Stimulated activated CD8-positive, alpha-beta memory T cell treated with anti-CD3 and anti-CD28 coated beads, Interleukin-4, amount 100 ng/mL, for 48 hours (primary cell): ENCODE measurements at places on chromosomes 3 and 15.

GRCh38 chr3:47000922-47001730 is 21.7 kb downstream of the NBEAL2 start:
- no peak for DNase-seq

DNA sequence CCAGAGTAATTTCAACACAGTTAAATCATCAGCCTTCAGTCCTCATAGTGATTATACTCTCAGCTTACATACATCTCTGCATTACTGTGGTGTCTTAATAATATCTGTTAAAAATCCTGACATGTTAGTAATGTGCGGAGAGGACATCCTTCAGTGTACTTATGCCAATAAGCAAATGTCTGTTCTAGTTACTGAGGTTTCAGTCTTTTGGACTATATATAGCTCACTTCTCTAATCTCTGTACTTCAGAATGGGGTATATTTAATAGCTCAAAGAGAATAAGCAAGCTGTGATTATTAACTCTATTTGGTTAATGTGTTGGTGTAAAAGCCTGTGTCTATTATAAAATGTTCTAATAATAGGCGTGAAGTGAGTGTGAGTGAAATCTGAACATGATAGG is 28.9 kb upstream of the OSTN start:
- DNase-seq: no peak

DNA sequence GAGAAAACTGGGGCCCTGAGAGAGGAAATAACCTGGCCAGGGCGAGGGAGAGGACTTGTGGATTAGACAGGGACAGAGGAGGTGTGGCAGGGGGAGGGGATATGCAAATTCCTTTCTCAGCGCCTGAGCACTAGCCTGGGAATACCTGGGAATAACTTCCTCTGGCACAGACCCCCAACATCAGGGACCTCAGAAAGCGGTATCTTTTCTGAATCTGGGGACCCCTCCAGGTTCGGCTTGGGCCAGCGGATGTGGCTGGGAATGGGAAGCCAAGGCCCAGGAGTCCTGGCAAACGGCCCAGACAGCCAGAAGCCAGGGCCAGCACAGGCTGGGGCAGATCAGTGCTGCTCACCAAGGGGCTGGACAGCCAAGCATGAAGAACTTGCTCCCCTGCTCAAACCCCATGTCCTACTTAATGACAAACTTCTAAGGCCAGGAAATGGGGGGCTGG is 9.2 kb upstream of the ACSBG1 start:
- no peak for DNase-seq

- DNase-seq: peak; percentile 34
These were observed 1.2 kb downstream of the PHC3 start for GRCh38 chr3:170180079-170180907.

DNA sequence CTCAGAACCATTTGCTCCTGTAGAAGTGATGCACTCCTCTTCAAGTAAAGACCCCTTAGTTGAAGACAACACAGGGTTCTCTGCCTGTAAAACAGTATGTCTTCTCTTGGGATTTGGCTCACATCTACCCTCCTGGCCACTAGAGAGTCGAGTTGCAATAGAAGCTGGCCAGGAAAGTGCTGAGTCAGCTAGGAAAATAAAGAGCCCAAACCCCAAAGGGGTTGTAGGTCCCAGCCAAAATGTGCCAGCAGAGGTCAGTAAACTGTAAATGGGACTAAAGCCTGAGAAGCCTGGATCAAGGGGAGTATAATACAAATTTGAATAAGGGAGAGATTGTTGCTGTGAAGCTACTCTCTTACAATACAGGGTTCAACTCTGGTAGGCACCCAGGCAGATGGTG is 37.2 kb upstream of the THBS1 start:
- DNase-seq: no peak

- peak; percentile 77 for DNase-seq
These were observed at the start of gene C15orf62 for GRCh38 chr15:40769274-40770146. C15orf62 (plus strand) TSS chr15:40769980; CDS start chr15:40770496, 516 bp downstream.

DNA sequence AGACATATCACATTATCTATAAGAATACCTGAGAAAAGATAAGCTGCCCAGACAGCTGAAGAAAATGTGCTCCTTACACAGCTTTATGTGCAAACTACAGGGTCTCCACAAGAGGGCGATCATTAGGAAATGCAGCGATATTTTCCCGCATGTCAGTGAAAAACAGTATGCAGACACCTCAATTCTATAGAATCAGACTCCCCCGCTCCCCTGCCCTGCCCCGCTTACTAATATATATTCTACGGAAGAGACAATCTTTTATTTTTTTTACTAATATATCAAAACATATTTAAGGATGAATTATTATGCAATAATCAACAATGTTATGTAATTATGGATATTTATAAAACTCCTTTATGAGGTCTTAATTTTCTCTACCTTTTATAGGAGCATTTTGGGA is 681.3 kb downstream of the ROBO1 start:
- peak; percentile 25 for DNase-seq

- no peak for DNase-seq
These were observed 77.6 kb downstream of the TOP2B start for GRCh38 chr3:25587094-25587493.

GRCh38 chr3:47016934-47017435 is 37.5 kb downstream of the NBEAL2 start:
- DNase-seq: peak; percentile 51

DNA sequence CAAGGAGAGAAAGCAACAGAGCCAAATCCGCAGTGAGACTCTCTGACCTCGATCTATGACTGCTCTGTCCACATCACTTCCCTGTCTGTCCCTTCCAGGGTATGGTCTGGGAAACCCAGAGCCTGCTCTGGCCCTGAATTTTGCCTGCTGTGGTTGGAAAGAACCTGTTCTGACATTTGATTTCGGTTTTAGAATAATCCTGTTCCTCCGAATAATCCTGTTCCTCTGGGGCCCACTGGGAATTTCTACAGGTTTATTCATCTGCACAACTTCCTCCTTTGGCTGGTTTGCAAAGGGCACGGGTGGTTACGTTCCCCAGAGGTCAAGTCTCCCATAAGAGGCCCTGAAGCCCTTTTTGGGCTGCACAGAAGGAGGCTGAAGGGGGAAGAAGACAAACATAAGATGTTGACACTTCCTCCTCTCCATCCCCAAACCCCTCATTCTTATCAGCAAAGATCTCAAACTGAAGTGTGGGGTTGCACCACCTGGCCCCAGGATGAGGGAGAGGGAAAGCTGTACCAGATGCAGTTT is 10.6 kb downstream of the LAMP3 start:
- no peak for DNase-seq

- DNase-seq: no peak
These were observed 16.9 kb upstream of the RYR3 start for GRCh38 chr15:33293713-33294334.

- DNase-seq: no peak
These were observed 369.4 kb downstream of the SOX2 start for GRCh38 chr3:182081096-182081495.

DNA sequence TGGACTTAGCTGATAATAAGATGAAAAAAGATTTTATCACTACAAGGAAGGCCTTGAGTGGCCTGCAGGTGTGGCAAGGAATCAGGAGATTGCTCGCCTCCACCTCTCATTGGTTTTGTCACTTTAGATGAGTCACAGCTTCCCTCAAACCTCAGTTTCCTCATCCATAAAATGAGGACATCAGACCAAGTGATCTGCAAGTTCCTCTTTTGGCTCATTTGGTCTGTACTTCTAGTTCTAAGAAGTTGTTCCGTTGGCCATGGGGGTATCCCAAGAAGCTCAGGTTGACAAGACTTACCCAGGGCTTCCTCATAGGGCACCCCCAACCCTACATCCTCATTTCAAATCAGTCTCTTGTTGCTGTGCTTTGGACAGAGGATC is 254.1 kb downstream of the UACA start:
- DNase-seq: no peak

DNA sequence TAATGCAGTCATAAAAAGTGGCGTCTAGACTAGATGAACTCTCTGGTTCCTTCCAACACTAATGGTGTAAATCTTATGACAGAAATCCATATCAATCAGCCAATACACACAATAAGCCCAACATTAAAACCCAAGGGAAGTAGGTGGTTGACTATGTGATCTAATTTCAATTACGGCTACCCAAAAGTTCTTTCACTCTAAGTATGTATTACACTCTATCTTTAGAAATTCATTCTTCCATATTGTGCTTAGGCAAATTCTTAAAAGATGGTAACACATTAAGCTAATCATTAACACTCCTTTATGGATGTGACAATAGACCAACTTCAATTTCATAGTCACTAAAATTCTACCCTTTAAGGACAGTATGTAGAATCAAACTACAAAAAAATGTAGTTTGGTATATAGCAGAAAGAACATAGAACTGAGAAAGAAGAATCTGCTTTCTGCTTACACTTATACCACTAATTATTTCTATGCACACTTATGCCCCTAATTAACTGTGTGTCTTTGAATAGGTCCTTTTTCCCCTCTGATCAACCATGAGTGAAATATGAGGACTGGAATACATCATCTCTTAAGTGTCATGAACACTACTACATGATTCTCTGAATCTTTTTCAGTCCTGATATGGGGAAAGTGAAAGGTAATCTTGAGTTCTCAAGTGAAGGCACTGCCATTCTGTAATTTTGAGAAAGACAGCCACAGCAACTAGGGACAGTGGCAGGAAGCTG is 557.6 kb downstream of the IGSF11 start:
- no peak for DNase-seq

DNA sequence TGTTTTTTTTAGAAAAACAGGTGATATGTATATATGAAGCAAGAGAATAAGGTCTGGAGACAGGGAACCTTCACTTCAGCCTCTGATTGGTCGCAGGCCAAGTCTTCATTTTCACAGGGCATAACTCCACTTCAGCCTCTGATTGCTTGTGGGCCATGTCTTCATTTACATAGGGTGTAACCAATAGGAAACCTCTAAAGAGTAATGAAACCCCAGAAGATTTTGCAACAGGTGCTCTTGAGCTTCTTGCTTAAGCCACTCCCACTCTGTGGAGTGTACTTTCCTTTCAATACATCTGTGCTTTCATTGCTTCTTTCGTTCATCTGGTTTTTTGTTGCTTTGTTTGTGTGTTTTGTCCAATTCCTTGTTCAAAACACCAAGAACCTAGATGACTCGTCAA is 22.6 kb upstream of the SCG3 start:
- DNase-seq: no peak

GRCh38 chr15:33586786-33587697 is 276.3 kb downstream of the RYR3 start:
- DNase-seq: no peak

DNA sequence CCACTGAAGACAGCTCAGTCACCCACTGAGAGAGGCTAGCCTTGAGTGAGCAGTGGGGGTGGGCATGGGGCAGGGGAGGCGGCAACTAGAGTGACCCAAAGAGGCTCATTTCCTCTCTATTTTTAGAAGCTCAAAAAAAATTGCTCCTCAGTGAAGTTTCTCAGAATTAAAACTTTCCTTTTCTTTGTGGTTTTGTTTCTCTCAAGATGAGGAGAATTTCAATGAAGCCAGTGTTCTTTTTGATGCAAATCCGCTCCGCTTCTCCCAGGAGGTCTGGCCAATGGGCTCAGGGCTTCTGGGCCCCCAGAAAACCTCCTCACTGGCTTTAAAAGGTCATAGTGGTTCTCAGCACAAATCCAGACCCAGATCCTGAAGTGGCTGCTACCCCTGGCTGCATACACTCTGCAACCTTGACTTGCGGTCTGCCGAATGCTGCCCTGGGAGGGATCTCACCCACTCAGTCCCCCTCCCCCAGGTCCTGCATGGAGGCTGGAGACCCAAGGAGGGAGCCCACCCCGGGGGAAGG is at the start of gene ACSBG1:
ACSBG1 (minus strand) TSS at position 51 of the 526 bp plus-strand sequence. CDS start 64 bp downstream, outside the sequence.
- no peak for DNase-seq

GRCh38 chr3:52714335-52715302 is 8.7 kb downstream of the SPCS1 start:
- DNase-seq: no peak
